NCI-H1417 treated with DMSO at 0.1 percent for 48 hours (cell line): ENCODE measurements at places on chromosomes 2 and 18.

- DNase-seq, result no peak
Measured at GRCh38 chr2:218392891-218393462, 6.7 kb upstream of the CTDSP1 start.

- DNase-seq, result peak; percentile 68
Measured at GRCh38 chr18:63155169-63155852, 164.3 kb downstream of the BCL2 start.

DNA sequence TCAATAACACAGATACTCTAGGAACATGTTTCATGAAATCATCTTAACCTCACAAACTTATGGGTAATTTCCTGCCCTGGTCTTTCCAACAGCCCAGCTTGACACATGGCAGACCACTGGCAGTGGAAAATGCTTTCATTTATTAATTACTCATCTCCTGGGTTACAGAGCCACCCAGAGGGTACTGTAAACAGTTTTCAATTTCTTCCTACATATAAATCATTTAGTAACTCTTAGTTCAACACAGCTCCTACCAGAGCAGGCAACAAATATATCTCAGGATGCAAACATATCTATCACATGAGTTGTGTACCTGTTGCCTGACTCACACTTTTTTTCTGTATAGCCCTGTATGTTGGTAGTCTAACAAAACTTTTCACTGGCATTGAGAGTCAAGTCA lies 99.2 kb upstream of the VRK2 start:
- peak; percentile 1 for DNase-seq

- DNase-seq, result no peak
Measured at GRCh38 chr2:233023761-233024410, 8.6 kb upstream of the NEU2 start.

GRCh38 chr18:8608795-8609658 lies at the start of gene RAB12:
TSS of gene RAB12 (plus strand) at chr18:8609437. CDS start at chr18:8609440, 3 bp downstream.
- peak; percentile 48 for DNase-seq

GRCh38 chr18:74418023-74418422 lies 39.1 kb downstream of the DIPK1C start:
- no peak for DNase-seq

DNA sequence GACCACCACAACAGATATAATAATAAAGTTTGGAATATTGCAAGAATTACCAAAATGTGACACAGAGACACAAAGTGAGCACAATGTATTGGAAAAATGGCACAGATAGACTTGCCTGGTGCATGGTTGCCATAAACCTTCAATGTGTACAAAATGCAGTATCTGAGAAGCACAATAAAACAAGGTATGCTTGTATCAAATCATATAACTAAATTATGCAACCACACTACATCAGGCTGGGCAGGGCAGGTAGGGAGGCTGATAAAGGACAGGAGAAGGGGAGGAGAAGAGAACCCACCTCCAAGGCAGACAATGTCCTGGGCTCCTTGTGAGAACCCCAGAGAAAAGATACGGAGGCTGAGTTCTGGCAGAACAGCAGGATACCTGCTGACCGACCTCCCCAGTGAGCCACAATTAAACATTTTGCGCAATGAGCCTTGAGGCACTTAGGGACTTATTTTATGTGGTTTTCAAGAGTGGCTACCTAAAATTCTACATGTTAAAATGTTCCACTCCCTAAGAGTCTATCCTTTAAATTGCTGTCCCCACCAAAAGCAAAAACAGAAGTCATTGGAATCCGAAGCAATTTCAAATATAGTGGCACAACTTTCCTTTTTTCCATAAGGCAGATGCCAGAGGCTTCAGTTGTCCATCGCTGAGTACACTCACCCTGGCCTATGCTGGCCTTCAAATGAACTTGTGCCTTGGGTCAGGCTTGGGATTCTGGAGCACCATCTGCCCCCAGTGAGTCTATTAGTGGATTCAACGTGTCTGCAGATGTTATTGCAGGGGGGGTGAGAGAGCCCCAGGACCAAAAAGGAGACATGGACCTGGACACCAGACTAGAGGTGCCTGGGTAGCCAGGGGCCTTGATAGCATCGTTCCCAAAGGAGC lies 16.8 kb downstream of the WDFY1 start:
- DNase-seq, result no peak

- no peak for DNase-seq
Measured at GRCh38 chr2:69168144-69168813, 155.3 kb downstream of the ANTXR1 start.

DNA sequence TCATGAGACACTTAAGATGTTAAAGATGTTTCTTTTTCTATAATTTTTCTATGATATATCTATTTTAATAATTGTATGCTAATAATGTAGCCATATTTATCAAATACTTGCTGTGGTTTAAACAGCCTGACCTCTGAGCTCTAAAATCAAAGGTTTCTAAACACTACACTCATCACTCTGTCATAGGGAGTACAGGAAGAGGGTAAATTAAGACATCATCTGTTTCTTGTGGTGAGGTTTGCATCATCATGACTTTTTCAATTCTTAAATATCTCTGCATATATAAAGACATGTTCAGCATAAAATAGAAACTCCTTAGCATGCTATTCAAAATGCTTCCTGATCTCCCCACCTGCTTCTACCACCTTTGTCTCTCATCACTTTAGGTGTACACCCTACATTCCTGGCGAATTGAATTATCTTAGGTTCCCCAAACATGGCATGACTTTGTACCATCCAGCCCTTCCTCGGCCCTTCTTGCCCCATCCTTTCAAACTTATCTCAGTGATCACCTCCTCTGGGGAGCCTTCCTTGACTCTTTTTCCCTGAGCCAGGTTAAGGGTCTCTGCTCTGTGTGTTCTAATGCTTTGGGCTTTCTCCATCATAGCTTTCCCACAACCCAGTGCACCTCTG lies 105.3 kb upstream of the TTN start:
- no peak for DNase-seq

DNA sequence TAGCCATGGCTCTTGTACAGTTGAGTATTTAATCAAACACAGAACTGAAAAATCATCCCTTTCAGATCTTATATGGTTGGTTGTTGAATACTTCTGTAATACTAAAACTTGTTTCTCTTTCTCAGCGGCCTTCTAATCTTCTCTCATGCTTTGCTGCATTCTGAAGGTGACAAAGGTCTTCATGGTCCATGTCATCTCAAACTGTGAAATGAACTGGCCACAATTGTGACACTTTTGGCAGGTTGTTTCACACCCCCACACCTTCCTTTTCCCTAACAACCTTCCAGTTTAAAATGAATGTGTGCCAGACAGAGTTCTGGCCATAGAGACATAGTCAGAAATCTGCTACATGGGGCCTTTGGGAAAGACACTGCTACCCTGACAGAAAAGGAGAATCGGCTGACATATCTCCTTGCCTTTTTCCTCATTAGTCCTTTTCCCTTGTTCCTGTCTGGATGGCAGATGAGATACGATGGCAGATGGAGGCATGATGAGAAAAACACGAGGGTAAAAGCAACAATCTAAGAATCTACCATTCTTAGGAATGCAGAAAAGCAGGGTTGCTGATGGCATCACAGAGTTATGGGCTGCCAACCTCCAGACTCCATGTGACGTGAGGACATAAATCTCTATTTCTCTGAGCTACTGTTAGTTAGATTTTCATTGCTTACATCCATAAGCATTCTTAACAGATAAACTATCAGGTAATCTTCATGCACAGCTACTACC lies 106.5 kb downstream of the PIGN start:
- DNase-seq, result no peak

DNA sequence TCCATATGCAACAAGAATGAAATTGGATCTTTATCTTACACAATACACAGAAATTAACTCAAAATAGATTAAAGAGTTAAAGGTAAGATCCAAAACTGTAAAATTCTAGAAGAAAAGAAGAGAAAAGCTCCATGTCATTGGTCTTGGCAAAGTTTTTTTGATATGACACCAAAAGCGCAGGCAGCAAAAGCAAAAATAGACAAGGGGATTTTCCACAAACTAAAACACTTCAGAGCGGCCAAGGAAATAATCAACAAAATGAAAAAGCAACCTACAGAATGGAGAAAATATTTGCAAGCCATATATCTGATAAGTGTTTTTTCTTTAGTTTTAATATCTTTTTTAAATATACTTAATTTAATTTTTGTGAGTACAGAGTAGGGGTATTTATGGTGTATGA lies 112.8 kb upstream of the CAB39 start:
- no peak for DNase-seq

DNA sequence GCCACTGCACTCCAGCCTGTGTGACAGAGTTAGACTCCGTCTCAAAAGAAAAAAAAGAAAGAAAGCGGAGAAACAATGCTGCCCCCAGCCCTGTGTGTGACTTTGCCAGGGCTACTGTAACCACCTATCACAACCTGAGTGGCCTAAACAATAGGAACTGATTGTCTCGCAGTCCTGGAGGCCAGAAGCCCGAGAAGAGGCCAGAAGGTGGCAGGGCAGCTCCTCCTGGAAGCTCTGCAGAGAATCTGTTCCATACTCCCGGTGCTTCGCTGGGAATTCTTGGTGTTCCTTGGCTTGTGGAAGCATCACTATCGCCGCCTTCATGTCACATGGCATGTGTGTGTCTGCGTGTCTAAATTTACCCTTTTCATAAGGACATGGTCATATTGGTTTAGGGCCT lies 14.4 kb upstream of the RAB17 start:
- DNase-seq, result no peak

- DNase-seq, result no peak
Measured at GRCh38 chr2:211237586-211238275, 681.3 kb downstream of the CPS1 start.

GRCh38 chr18:55529581-55529980 lies 58.4 kb downstream of the TCF4 start:
- no peak for DNase-seq

DNA sequence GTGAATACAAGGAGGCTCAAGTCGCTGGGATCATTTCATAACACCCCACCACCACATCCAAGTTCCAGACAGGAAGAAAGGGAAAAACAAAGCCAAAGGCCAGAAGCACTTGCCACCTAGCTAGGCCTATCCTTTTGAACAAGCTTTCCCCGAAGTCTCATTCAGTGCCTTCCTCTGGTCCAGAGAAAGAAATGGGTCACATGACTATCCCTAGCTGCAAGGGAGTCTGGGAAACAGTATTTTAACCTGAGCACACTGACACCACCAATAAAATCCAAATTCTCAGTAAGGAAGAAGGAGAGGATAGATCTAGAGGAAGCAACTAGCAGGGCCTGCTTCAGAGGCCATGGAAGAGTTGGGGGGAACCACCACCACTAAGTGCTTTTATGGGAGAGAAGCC lies 91.2 kb downstream of the POLR1A start:
- DNase-seq, result no peak

GRCh38 chr18:52572036-52573000 lies 232.3 kb downstream of the DCC start:
- peak; percentile 77 for DNase-seq

- DNase-seq, result no peak
Measured at GRCh38 chr2:31335921-31336585, 78.5 kb downstream of the XDH start.

DNA sequence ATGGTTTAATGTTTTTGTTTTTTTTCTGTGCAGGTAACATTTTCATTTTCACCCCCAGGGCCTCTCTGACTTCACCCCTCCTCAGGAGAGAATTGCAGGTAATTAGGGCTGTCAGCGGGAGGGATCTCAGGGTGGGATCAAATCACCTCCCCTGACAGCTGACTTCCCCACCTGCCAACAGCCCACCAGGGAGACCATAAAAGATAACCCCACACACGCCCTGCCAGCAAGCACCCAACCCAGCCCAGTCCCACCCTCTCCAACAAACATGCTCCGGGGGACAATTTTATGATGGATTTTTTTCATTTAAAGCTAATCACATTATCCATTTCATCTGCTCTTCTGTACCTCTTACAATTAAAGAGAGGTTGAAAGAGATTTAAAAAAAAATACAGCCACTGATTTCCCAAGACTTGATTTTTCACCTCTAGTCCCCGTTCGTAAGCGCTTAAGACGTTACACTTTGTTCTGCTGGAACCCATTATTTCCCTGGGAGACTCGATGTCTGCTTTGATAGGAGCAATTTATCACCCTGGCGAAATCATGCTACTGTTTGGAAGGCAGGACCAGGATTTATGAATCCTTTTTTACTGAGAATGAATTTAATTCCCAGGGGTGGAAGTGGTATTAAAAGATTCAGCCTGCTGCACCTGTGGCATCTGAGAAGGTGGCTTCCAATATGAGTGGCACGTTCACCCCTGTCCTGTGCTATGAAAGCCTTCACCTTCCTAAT lies 232.9 kb upstream of the ID2 start:
- DNase-seq, result peak; percentile 83

GRCh38 chr18:24189007-24189528 lies 50.2 kb downstream of the CABYR start:
- no peak for DNase-seq

- DNase-seq, result no peak
Measured at GRCh38 chr2:8320311-8321066, 361.4 kb upstream of the ID2 start.

DNA sequence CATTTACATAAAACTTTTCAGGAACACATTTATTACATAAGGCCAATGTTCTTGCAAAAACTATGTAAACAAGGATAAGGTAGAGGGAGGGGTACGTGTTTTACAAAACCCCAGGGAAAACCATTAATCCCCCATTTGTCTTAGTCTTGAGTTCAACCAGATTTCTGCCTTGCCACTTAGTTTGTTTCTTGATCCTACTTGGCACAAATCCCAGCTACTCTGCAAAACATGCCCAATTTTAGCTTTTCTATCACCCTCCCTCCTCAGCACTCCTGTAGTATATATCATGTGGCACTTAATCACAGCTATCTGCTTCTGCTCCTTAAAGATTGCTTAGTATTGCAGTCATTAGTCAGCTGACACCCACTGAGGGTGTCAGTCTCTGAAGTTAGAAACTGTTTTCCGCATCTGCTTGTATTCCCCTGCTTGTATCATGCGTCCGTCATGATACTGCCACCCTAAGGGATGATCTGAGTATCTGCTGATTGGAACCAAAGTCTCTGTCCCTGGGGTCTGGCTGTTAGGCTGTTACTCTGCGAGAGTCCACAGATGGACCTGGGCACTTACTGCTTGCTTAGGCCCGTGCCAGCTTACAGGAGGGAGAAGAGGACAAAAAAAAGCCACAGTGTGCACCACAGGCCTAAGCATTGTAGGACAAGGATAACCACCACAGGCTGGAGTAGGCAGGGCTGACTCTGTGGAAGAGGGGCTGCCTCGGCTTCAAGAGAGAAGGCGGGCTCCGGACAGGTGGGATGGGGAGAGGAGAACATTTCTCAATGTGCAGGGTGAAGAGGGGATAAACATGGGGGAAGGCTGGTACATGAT lies 82.2 kb downstream of the EPAS1 start:
- no peak for DNase-seq

DNA sequence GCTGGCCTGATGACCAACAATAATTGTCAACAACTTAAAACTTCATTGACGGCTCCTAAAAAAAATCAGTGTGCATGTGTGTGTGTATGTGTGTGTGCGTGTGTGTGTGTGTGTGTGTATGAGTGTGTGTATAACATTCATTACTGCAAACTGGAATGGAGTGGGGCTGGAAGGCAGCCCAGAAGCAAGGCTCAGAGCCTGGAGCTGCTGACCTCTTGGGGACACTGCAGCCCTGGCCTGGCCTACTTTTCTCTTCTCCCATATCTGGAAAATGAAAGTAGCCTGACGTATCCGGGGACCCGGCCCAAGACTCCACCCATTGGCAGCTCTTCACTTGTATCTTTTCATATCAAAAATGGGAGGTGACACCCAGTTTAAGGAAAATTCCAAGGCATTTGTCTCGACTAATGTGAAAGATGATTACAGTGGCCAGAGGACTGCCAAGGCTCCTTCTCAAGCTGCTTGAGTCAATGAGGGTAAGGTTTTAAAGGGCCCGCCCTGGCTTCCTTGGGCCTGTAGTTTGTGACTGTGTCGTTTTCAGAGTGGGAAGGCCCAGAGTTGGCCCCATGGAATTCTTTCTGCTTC lies 72.4 kb upstream of the IL1R1 start:
- no peak for DNase-seq
